ENCODE measurements at places on chromosomes 12 and 14.

DNA sequence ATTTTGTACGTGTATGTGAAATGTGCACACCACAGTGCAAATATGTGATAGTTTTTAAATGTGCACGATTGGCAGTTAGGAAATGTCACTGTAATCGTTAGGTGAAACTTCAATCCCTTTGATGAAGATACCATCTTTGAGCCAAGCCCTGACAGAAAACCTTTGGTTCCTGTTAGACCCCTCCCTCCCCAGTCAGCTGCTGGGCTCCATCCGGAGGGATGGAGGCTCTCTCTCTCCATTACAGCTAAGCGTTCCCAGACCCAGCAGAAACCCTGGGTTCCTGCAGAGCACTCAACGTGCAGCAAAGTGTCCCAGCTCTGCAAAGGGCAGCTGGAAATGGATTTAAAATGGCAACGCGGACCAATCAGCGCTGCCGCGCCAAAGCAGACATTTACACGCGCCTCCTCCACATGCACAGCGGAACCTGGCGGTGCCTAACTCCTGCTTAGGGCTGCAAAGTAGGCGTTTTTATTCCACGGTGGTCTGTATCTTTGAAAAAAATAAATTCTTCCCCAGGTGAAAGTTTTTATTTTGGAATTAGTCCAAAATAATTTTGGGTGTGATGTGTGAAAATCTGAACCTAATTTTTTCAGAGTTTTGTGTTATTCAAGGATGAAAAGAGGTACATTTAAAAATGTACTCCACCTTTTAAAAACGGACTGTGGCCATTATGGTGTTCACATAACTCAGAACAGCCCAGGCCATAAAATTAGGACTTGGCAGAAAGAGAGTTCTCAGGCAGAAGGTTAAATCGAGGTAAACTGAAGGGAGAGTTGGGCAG is 1.4 kb upstream of the HMGA2 start:
- DNase-seq: no peak

DNA sequence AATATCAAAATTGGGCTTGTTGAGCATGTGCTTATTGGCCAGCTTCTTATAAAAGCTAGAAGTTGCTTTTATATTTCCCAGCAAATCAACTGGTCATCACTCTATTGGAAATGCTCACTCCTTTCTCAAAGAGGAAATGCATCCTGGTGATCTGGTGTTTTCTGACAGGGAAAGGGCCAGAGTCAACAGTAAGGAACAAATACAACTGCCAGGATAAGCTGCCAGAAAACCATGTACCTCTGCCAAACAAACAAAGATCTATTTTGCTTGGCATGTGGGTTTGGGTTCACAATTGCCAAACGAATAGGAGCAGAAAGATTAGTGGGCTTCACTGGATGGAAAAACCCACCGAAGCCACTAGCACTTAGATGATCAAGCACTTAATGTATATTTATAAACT is 126.9 kb upstream of the PDZRN4 start:
- DNase-seq: no peak

GRCh38 chr14:39843881-39844280 is 411.6 kb upstream of the FBXO33 start:
- DNase-seq: no peak

GRCh38 chr12:2393016-2393415 is 340.2 kb downstream of the CACNA1C start:
- DNase-seq: no peak

- no peak for DNase-seq
Observed at GRCh38 chr12:105316931-105317852, 13.3 kb upstream of the C12orf75 start.

DNA sequence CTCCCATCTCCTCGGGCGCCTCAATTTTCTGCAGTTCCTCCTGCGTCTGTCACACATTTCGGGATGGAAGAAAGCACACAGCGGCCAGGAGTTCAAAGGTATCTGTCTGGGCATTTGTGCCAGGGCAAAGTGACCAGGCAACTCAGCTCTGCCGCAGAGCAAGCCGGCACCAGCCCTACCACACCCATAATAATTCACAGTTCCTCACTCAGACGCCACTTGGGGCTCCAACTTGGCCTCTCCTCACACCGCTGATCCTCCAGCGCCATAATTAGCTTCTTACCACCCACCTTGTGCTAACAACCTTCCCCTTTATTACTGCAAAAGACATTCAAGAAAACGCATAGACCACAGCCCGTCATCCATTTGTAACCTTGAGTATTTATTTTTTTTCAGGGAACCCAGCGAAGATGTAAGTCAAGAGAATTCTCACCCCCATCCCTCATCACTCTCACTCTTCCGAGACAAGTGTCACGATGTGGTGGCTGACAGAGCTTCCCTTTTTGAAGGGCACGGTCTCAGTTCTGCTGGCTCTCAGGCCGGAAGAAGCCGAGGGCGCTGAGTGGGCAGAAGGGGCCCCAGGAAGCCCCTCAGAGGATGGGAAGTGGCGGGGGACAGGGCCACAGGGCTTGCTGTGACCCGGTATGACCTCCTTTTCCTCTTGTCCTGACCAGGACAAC is 25.2 kb upstream of the NCOR2 start:
- DNase-seq: no peak

- DNase-seq: no peak
Observed at GRCh38 chr12:2344885-2345284, 292.1 kb downstream of the CACNA1C start.

GRCh38 chr12:52945389-52946232 is 3.3 kb upstream of the KRT18 start:
- no peak for DNase-seq

GRCh38 chr14:102504328-102504999 is 5.1 kb downstream of the ANKRD9 start:
- DNase-seq: no peak

- DNase-seq: no peak
Observed at GRCh38 chr12:11801643-11802042, 152.2 kb downstream of the ETV6 start.

GRCh38 chr14:93511001-93511400 is 80.3 kb downstream of the UNC79 start:
- no peak for DNase-seq

DNA sequence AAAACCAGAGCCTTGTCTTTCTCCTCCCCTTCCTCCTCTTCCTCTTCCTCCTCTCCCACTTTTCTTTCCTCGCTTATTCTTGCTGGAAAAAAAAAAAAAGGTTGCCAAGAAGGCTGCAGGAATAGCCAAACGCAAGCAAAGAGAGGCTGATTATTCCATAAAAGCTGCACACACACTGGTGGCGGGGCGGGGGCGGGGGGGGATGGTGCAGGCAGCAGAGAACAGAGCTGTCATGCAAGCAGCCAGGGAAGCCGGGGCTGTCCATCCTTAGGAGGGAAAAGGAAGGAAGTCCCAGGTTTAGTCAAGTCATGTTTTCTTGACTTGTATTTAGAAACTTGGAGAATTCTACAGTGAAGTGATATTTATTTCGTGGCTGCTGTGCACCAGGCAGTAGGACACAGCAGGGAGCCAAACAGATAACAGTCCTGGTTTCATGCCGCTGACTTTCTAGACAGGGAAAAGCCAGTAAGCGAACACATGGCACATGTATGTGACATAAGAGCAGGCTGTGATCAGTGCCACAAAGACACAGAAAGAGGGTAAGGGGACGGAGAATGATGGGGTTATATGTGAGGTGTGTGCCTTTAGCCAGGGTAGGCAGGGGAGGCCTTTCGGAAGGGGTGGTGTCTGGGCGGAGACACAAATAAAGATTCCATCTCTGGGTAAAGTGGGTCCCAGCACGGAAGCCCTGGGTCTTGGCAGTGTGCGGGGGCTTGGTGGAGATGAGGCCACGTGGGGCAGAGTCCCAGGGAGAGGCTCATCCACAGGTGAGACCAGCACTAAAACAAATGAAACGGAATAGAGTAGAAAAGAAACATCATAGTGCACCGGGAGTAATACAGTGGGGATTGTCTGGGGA is 56.6 kb upstream of the SCN8A start:
- DNase-seq: no peak

- DNase-seq: no peak
Observed at GRCh38 chr12:12722435-12723148, 5.4 kb downstream of the CDKN1B start.

- no peak for DNase-seq
Observed at GRCh38 chr12:28114488-28114887, 75.8 kb upstream of the CCDC91 start.

DNA sequence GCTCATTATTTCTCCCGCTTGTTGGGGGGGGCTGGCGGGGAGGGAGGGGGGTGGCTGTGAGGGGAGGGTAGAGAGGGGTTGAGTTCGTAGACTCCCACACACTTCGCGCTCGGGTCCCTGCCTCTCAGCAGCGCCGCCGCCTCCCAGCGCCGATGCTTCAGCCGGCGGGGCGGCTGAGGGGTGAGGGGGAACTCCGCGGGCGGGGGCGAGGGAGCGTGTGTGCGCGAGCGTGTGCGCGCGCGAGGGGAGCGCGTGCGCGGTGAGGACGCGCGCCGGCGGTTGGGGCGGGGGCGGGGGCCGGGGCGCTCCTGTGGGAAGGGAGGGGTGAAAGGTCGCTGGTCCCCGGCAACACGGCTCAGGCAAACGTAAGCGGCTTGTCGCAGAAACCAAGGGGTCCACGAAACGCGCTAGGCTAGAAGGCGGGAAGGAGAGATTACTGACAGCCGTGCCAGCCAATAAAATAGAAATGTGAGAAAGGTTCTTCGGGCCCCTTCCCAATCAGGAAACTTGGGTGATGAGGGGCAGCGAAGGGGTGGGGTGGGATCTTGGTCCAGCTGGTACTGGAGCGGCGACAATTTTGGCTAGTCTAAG is 343 bp upstream of the NOVA1 start:
- peak; percentile 22 for DNase-seq

GRCh38 chr12:79454338-79454843 is 236.4 kb downstream of the PAWR start:
- DNase-seq: no peak

- DNase-seq: no peak
Observed at GRCh38 chr12:126337556-126338441, 1272.6 kb downstream of the AACS start.

DNA sequence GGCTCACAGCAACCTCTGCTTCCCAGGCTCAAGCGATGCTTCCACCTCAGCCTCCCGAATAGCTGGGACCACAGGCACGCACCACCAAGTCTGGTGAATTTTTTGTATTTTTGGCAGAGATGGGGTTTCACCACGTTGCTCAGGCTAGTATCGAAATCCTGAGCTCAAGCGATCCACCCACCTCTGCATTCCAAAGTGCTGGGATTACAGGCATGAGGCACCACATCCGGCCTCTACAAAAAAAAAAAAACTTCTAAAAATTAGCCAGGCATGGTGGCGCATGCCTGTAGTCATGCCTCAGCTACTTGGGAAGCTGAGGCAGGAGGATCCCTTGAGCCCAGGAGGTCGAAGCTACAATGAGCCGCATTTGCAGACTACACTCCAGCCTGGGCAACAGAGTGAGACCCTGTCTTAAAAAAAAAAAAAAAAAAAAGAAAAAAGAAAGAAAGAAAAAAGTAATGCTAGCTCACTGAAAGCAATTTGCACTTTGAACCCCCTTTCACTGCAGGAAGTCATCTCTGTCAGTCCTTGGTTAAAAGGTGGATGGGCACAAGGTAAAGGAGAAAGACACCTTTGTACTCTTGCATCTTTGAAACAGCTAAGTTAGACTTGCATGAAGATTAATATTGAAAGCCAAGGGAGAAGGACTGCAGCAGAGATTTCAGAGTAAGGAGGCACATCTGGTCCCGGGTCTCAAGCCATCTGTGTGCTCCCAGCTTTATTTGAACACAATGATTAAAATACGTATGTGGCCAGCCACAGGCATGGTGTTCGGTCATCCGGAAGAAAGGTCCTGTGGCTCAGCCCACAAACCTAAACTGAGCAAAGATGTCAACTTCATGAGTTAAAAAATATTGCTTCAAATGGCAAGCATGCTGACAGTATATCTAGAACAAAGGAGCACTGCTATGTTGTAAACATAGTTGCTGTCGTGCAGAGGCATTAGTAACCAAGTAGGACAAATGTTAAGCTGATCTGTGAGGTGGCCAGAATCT is 103.8 kb upstream of the HMGA2 start:
- DNase-seq: no peak

Measured in CD4-positive, alpha-beta T cell treated with Interleukin-17A for 4 hours (primary cell).